ENCODE measurements at places on chromosomes 1 and 21.

DNA sequence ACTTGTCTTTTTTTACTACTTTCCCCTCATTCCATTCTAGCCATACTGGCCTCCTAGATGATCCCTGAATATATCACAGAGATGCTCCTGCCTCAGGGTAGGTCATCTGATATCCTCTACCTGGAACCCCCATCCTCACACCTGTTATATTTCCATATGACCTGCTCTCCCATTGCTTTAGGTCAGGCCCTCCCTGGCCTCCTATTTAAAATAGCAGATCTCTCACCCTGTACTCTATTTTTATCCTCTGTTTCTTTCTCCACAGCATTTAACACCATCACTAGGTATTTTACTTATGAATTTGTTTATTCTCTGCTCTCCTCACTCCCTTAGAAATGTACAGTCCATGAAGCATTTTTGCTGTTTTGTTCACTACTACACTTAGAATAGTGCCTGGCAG is 13.6 kb downstream of the PIK3R3 start:
- no peak for DNase-seq

DNA sequence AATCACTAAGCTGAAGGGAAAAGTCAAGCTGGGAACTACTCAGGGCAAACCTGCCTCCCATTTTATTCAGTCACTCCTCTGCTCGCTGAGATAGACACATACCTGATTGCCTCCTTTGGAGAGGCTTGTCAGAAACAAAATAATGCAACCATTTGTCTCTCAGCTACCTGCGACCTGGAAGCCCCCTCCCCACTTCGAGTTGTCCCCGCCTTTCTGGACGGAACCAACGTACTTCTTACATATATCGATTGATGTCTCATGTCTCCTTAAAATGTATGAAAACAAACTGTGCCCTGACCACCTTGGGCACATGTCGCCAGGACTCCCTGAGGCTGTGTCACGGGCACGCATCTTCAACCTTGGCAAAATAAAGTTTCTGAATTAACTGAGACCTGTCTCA is 21.5 kb upstream of the HPDL start:
- no peak for DNase-seq

- no peak for DNase-seq
These were observed 25.9 kb downstream of the TSPAN2 start for GRCh38 chr1:115063228-115063901.

DNA sequence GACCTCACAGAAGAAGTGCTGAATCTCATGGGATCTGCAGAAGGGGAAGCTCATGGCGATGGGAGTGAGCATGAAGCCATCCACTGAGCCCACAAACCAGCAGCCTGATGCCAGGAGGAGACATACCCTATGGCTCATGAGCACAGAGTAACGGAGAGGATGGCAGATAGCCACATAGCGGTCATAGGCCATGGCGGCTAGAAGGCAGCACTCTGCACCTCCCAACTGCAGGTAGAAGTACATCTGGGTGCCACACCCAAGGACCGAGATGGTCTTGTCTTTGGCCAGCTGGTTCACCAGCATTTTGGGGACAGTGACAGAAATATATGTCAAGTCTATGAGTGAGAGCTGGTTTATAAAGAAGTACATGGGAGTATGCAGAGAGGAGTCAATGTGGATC is 4.3 kb downstream of the OR2T10 start:
- no peak for DNase-seq

- DNase-seq = peak; percentile 39
These were observed 34.7 kb downstream of the RNF11 start for GRCh38 chr1:51270751-51271150.

DNA sequence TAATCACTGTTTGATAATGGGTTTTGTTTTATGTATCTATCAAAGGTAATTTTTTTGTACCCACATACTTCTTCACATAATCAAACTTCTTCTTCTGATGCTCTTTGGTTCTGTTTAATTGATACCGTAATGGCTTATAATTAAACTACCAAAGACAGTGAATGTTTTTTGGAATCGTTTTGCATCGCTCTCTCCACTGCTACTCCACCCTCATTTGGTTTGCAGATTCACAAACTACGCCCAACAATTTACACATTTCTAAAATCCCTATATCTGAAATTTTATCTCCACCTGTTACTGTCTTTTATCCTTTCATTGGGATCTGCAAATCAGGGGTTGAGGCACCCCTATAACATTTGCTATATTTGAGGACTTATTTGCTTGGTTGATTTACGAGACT is 319.6 kb downstream of the RWDD3 start:
- no peak for DNase-seq

DNA sequence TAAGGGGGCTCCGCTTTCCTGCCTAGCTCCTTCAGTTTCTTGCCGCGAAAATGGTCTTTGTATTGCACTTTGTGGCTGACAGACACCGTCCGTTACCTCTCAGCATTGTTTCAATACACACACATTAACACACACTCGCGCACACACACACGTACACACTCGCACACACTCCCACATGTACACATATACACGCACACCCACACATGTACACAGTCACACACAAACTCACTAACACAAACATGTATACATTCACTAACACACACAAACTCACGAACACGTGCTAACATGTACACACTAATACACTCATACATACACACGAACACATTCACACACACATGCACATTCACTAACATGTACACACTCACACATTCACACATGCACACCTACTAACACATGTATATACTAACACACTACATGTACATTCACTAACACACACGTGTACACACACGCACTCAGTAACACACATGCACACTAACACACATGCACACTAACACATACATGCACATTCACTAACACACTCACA is 48.9 kb downstream of the PSMG1 start:
- DNase-seq = no peak

GRCh38 chr1:40389871-40390560 is 16.5 kb downstream of the SMAP2 start:
- peak; percentile 92 for DNase-seq

DNA sequence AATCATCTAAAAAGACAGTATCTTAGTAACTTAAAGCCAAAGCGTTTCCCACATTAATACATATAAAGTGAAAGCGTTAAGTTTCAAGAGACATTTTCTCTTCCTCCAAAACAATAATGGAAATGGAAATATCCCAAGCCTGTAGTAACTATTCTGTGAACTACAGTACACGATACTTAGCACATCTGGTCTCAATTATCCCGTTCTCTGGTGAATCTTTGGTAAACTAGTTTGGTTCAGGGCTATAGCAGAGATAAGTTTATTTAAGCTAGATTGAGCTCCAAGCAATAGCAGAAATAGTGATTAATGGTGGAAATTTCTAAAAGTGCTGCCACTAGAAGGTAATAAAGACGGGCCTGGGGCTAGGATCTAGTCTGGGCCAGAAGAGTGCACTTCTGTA is 55.2 kb downstream of the PCNX2 start:
- DNase-seq = no peak

DNA sequence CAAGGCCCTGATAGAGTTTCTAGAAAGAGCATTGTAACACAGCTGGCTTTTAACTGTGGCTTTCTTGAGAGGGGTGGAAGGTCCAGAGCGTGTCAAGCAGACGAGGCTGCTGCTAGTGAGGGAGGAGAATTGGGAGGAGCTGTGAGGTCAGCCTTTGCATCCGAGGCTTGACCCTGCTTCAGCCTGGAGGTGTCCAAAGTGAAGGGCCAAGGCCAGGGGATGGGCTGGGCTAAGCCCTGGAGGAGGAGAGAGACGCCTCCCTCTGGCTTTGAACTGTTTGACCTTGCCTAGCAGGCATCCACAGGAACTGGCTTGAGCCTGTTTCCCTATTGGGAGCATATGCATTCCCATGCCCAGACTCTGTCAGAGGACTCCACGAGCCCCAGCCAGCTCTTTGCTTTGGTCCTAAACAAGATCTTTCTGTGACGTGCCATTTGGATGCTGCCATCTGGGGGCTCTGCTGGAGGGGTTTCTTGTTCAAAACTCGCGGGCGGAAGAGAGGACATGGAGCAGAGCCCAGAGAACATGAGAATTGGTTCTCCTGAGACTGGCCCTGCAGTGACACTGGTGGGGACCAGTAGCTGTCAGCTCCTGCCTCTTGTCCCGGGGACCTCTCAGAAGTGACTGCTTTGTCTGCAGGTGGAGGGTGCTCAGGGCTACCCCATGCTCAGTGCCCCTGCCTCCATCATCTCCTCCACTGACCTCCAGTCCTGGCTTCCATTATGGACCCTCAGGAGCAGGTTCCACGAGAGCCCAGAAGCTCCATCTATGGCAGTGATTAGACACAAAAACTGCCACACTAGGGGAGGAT is 5.5 kb downstream of the ACTRT2 start:
- no peak for DNase-seq

DNA sequence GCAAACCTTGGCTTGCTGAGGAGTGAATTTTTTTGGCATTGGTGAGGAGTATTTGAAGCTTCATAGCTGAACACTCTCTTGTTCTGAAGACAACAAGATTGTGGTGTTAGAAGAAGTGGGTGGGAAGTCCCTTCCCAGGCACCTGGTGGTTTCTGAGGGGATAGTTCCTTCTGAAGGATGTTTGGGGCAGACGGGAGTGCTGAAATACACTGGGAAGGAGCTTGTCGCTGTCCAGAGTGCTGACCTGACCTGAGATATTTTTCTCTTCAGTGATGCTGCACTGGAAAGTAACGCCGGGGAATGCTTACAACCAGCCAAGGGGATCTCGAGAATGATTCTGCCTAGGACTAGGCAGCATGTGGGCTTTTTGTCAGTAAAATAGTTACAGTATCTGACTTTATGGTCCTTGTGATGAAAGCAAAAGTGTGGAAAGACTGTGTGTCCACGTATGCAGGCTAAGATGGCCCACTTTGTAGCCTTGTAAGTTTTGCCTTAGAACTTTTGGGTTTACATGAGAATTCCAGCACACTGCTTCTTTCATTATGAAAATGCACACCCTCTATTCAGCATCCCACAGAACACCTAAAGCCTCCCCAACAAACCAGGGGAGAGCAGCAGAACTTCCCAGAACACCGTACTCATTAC is 33.1 kb upstream of the NFASC start:
- peak; percentile 65 for DNase-seq

DNA sequence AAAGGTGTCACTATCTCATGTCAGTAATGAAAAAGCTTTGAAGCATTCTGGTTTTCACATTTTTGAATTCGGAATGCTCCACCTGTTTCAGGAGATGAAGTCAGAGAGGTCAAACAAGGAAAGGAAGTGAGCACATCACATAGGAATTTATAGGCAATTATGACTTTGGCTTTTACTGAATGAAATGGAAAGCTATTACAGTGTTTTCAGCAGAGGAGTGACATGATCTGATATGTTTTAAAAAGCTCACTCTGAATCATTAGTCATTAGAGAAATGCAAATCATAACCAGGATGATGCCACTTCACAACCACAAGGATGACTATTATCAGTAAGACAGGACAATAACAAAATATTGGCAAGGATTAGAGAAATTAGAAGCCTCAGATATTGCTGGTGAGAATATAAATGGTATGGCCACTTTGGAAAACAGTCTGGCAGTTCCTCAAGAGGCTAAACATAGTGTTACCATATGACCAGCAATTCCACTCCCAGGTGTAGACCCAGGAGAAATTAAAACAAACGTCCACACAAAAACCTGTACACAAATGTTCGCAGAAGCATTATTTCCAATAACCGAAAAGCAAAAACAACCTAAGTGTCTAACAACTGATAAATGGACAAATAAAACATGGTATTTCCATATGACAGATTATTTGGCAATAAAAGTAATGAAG is 7.5 kb downstream of the TAF1A start:
- DNase-seq = peak; percentile 4

- DNase-seq = no peak
These were observed 11.2 kb downstream of the DYRK3 start for GRCh38 chr1:206646504-206646903.

DNA sequence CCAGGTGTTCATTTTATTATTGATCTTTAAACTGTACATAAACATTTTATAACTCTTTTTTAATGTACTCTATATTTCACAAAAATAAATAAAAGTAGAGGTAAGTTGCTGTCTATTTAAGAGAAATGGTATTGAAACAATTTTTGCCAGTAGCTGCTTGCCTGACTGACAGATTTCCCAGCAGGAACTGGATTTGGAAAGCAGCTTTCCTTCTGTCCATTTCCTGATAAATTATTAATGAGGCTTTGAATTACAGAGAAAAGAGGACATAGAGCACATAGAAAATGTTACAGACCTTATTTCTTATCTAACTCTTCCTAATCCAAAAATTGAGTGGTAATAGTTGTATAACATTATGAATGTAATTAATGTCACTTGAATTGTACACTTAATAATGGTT is 79.7 kb upstream of the BCL10 start:
- DNase-seq = no peak

GRCh38 chr1:201745023-201745422 is 83.9 kb upstream of the IPO9 start:
- DNase-seq = peak; percentile 83

DNA sequence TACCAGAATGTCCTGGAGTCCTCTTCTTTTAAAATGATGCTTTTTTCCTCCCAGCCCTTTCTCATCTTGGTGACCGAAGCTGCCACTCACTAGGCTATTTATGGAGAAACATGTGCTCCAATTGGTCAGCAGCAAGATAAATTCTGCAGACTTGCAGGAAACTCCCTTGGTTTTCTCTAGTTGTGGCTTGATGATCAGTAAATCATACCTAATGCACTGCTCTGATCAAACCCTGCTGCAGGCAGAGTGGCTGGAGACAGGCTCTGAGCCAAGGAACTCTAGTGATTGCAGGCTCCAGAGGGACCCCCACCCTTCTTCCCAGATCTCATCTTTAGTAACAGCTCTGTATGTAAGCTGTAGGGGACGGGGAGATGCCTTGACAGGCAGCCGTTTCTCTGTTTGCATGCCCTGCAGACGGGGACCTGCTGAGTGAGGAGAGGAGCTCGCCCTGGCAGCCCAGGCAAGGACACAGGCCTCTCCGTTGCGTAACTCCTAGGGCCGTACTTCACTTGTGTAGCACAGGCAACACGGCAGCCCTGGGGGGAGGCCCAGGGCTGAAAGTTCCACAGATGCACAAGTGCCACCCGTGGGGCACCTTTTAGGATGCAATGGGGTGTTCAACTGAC is 14.5 kb downstream of the SLC6A17 start:
- no peak for DNase-seq

GRCh38 chr1:91549041-91549735 is 48.5 kb downstream of the CDC7 start:
- DNase-seq = no peak

GRCh38 chr21:46604329-46604974 is 430 bp downstream of the S100B start:
- no peak for DNase-seq

DNA sequence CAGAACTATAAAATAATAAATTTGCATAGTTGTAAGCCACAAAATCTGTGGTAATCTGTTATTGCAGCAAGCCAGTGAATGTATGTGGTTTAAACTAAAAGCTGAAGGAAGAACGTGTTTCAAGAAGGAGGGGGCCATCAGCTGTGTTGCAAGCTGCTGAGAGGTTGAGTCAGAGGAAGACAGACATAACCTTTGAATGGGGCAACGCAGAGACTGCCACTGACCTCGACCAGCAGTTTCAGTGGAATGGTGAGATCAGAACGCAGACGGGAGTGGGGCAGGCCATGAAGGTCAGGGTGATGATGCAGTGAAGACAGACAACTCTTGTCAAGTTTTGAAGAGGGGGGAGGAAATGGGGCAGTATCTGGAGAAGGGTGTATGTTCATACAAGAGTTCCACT is 23.2 kb upstream of the QSOX1 start:
- DNase-seq = peak; percentile 96

Measured in cardiac fibroblast (primary cell).